ENCODE measurements at places on chromosomes 1 and 21.

DNA sequence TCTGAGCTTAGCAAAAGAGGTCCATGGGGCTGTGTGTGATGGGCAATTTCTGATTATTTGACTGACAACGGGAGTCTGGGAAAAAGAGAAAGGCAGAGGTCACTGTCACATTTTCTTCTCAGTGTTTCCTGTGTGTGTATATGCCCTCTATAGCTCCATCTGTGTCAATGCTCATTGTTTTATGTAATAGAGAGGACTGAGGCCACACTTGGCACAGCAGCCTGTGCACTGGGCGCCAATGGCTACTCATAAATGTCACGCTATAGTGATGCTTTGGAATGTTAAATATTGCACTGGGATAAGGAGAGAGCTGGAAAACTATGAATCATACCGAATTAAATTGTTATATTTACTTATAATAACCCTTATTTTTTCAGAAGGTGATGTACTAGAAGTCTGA lies 365.4 kb downstream of the NEGR1 start:
- DNase-seq, result no peak

DNA sequence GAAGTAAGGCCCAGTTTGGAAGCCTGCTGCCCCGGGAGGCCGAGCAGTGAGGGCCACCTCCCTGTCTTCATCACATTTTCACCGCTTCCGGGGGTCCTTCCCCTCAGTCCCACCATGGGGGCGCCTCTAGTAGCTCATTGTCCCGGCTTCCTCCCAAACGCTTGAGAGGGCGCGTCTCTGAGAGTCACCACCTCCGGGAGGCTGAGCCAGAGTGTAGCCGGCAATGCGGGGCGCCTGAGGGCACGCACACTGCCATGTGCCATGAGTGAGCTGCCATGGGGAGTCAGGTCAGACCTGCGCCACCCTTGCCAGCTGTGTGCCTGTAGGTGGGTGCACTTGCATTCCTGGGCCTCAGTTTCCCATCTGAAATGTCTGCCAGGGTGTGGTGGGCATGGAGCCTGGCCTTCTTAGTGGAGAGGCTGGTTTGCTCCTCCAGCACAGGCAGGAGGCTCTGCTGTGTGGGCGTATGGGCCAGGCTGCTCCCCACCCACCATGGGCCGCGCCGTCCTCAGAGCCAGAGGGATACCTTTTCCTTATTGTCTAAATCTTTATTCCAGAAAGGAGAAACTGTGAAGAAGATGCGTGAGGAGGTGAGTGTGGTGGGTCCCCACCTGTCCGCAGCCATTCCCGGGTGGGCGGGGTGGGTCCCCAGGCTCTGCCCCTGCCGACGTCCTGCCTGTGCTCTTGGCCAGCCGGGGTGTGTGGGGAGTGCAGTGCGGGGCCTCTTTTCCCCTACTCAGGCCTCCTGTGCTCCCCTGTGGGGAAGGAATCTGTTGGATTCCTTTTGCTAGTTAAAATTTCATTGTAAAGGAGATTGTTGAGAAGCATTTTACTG lies 81.3 kb upstream of the COL6A1 start:
- no peak for DNase-seq

DNA sequence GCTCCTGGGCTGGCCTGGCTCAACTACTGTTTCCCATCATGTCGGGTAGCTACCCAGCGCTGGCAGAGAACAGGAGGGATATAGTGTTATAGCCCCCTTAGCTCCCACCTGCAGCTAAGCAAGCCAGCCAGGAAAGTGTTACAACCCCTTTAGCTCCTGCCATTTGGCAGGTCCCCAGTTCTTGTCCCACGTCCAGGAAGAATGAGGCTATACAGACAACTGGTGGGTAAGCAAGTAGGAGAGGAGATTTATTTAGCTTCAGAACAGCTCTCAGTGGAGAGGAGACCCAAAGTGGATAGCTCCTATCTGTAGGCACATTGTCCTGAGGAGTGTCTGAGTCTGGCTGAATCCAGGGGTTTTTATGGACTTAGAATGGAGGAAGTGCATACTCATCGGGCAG lies 741.1 kb upstream of the B3GALT2 start:
- no peak for DNase-seq

GRCh38 chr1:23469372-23469982 lies 14.5 kb downstream of the ASAP3 start:
- no peak for DNase-seq

GRCh38 chr1:232648316-232648715 lies 18.4 kb upstream of the SIPA1L2 start:
- no peak for DNase-seq

Measured in stimulated activated CD4-positive, alpha-beta T cell treated with anti-CD3 and anti-CD28 coated beads, Interleukin-4, amount 100 ng/mL, for 24 hours (primary cell).